H1 (cell line): ENCODE measurements at places on chromosomes 16 and 17. TPM values are rescaled to one million over a fixed set of nuclear protein-coding genes. Genes with fewer than 3 reads are reported as not detected.

GRCh38 chr17:29250666-29251065 lies 4.0 kb downstream of the CRYBA1 start:
- no peak for DNase-seq

DNA sequence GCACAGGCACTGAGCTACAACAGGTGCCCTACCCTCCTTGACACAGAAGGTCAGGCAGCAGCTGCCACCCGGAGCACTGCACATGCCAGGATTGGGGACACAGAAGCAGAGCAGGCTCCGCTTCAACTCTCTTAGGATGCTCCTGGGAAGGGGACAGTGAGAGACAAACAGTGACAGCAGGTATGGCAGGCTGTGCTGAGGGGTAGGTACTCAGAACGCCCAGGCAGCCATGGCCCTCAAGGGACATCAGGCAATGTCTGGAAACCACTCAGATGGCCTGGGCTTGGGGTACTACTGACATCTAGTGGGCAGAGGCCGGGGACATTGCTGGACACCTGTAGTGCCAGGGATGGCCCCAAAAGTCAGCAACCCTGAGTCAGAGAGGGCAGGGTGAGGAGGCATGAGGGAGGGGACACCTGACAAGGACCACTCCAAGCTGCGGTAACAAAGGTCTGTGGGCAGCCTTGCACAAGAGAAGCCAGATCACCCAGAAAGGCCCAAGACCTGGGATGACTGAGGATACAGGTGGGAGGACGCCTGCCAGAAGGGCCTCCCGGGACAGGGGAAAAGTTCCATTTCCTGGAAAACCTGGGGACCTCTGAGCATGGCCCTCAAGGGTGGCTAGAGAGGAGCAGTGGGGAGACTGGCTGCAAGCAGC lies 21.2 kb downstream of the PEMT start:
- peak; percentile 58 for DNase-seq

DNA sequence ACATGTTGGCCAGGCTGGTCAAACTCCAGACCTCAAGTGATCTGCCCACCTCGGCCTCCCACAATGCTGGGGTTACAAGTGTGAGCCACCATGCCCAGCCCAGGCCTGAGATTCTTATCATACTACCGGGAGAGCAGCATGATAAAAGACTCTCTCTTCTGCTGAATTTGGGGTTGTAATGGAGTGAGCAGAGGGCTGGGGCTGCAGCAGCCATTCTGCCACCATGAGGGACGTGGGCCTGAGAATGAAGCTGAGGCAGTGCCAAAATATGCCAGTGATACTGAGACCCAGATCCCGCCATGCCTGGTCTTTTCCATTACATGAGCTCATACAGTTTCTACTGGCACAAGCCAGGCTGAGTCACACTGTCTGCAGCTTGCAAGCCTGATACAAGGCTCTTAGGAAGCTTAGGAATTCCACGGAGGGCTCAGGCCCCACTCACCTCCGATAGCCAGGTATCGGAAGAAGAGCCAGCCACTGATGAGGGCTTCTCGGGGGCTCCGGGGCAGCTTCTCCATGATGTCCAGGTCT lies 19.6 kb upstream of the P2RX1 start:
- no peak for DNase-seq

GRCh38 chr17:48278760-48279491 lies 151.1 kb downstream of the SKAP1 start:
- DNase-seq, result no peak

- no peak for DNase-seq
Observed at GRCh38 chr17:80791758-80792284, 199.8 kb upstream of the CHMP6 start.

- DNase-seq, result no peak
Observed at GRCh38 chr16:9302072-9302471, 210.6 kb downstream of the HAPSTR1 start.

GRCh38 chr16:57694725-57695679 lies at the start of gene DRC7:
TSS of gene DRC7 (plus strand) at chr16:57694806. CDS start at chr16:57697950, 3,144 bp downstream.
- DNase-seq, result peak; percentile 19

DNA sequence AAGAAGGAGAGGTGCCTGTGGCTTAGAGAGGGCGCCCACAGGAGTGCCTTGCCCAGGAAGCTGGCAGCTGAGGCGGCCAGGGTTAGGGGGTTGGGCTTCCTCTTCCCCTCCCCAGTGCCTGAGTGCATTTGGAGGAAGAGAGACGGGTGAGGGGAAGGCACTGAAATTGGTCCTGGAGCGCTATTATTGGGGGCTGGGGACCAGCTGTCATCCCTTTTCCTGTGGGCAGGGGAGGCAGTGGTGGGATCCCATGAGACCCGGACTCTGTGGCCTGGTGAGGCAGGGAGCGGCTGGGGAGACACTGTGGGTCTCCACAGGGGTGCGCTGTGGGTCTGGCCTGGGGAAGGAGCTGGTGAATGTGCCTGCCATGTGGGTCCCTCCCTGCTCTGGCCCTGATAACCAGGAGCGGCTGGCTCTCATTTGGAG lies 259.7 kb downstream of the SEC14L1 start:
- DNase-seq, result no peak

GRCh38 chr16:3035289-3035971 lies 1.3 kb downstream of the BICDL2 start:
- no peak for DNase-seq

DNA sequence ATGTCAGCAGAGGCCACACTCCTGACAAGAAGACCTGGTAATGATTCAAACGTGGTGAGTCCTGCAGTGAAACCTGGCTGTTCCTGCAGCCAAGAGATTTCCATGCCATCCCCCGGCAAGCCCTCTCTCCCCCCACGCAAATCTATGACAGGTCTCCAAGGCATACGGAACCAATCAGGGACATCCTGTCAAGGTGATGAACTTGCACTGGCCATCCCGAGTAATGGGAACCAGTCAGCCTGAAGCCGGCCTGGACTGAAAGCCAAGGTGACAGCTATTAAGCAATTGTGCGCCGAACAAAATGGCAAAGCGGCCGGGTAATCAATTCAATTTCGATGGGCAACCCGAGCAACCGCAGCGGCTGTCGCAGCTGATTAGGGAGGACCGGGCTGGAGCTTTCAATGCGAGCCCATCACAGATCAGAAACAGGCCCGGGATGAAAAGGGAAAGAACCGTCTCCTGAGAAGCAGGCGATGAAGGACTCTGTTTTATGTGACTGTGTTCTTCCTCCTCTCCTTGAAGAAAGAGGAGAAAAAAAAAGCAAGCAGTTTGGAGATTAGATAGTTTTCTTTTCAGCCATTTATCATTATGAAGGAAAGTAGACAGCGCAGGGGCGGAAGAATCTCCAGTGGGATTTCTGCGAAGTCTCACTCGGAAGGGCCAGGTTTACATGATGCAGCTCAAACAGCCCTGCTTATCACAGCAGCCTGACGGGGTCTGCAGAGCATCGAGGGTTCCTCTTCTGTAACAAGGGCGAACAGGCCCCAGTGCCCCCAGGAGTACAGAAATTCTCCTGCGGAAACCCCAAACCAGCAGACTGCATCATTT lies 35.2 kb downstream of the TBX4 start:
- no peak for DNase-seq

DNA sequence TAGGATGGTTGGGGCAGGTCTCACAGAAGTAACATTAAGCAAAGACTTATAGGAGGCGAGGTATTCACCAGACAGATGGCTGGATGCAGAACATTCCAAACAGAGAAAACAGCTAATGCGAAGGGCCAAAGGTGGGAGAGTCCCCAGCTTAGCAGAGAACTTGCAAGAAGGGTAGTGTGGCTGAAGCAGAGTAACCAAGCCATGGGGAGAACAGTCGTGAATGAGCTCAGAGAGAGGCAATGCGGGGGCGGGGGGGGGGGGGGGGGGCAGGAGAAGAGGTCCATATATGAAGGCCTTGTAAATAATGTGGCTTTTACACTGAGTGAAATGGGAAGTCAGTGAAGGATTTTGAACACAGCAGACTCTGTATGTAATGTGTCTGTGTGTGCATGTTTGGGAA lies 81.3 kb downstream of the SMG6 start:
- no peak for DNase-seq

- DNase-seq, result no peak
Observed at GRCh38 chr17:79829457-79829856, 9.8 kb downstream of the CBX4 start.

GRCh38 chr16:30773826-30774225 lies 11.7 kb downstream of the RNF40 start:
- no peak for DNase-seq

GRCh38 chr16:68069511-68070248 lies 15.5 kb upstream of the NFATC3 start:
- DNase-seq, result peak; percentile 24

- DNase-seq, result peak; percentile 73
Observed at GRCh38 chr17:42101513-42102292, 3.4 kb upstream of the ZNF385C start.

- DNase-seq, result no peak
Observed at GRCh38 chr17:65398040-65398787, 163.2 kb downstream of the AXIN2 start.

DNA sequence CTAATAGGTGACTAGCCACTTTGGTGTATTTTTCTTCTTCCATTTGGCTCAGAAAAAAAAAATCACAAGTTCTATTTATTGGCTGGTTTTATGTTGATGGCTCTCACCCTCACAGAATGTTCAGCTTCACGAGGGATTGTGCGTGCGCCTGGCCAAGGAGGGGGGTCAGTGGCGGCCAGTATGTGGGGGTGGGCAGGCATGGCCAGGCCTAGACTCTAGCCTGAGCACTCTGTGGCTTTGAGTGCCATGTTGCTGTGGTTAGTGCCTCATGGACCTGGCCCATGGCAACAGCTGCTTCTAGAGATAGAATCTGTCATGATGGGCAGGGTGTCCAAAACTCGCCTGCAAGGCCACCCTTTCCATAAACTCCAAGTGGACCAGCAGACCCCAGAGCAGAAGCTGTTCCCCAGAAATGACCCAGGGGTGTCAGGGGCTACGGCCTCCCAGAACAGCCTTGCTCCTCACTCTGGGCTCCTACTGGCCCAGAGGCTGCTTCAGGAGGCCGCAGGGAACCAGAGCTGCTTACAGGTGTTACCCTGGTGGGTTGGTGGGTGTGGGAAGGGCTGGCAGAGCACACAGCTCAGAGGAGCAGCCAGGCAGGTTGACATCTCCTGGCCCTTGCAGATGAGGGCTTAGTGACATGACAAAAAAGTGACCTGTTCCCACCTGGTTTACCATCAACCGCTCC lies 124.9 kb downstream of the SOCS1 start:
- DNase-seq, result no peak

DNA sequence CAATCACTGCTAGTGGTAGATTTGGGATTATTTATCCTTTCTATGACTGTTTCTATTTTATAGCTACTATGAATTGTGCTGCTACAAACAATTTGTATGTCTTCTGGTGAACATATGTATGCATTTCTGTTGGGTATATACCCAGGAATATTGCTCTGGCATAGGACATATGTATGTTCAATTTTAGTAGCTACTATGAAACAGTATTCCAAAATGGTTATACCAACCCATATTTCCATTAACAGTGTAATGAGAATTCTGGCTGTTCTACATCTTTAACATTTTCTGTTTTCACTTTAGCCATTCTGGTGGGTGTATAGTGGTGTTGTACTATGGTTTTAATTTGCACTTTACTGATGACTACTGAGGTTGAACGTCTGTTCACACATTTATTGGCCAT lies 57.6 kb upstream of the NACA2 start:
- DNase-seq, result no peak

GRCh38 chr16:29697391-29697790 lies 18.4 kb downstream of the QPRT start:
- no peak for DNase-seq

GRCh38 chr17:78555746-78556401 lies 21.3 kb downstream of the DNAH17 start:
- DNase-seq, result no peak

- DNase-seq, result no peak
Observed at GRCh38 chr16:914440-914839, 56.3 kb downstream of the LMF1 start.

GRCh38 chr17:47727704-47728036 lies 5.4 kb upstream of the TBX21 start:
- no peak for DNase-seq

DNA sequence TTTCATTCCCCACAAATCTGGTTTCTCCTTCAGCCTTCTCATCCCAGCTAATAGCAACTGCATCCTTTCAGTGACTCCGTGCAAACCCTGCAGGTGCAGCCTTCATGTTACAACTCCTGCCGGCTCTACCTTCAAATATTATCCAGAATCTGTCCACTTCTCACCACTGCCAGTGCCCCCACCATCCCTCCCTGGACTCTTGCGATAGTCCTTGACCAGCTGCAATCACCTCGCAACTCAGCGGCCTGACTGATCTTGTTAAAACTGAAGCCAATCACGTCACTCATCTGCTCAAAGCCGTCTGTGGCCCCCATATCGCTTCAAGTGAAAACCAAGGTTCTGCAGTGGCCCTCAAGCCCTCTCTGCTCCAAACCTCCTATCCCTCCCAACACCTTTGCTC lies 42.8 kb upstream of the KIFC3 start:
- no peak for DNase-seq

DNA sequence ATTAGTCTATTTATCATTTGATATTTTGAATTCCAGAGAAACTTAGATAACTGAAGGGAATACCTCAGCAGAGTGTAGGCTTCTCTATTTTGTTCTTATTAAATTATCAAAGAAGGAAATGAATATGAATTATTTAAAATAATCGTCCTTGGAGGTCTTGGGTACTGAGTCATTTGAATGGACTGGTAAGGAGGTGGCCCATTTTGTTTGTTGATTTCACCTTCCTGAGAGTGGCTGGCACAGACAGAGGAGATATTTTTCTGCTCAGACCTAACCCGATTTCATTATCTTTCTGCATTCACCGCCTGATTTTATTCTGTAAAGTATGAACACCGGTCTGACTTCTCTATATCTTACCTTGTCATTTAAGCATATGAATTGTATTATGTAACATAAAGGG lies 88.0 kb downstream of the USP22 start:
- no peak for DNase-seq

DNA sequence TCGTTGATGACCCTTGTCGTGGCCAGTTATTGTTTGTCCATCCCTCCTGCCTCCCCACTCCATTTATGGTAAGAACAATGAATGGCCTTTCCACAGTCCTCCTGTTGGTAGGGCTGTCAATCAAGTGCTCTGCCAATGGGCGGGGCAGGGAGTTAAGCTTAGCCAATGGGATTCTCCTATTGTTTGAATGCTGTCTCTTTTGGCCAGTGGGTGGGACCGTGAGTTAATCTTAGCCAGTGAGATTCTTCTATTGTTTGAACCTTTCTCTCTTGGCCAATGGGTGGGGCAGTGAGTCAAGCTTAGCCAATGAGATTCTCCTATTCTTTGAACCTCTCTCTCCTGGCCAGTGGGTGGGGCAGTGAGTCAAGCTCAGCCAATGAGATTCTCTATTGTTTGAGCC lies 85.4 kb downstream of the IRX3 start:
- no peak for DNase-seq

- DNase-seq, result no peak
Observed at GRCh38 chr17:63378411-63379375, 67.4 kb downstream of the CYB561 start.

The TPSAB1 gene
- 0.09 TPM in 2 replicates for polyA plus RNA-seq

The OR3A3 gene
- not detected in 2 replicates for polyA plus RNA-seq

The CCL11 gene
- polyA plus RNA-seq, result not detected in 2 replicates

The TERB1 gene
- polyA plus RNA-seq, result not detected in 2 replicates

The CHP2 gene
- polyA plus RNA-seq, result 1.3 and 2.6 TPM in 2 replicates

The CFAP97D1 gene
- 0.02 and 0.03 TPM in 2 replicates for polyA plus RNA-seq

The CCL3 gene
- polyA plus RNA-seq, result not detected in 2 replicates

The TRIM47 gene
- 6.3 and 11.6 TPM in 2 replicates for polyA plus RNA-seq

The ADGRG3 gene
- polyA plus RNA-seq, result 0.94 and 0.98 TPM in 2 replicates

The E2F4 gene
- polyA plus RNA-seq, result 157 and 194 TPM in 2 replicates

The RFNG gene
- polyA plus RNA-seq, result 28.4 and 50.3 TPM in 2 replicates

The IGFALS gene
- 0.03 TPM in 1 of 2 replicates, not detected in the other for polyA plus RNA-seq
